ENCODE measurements at places on chromosomes 5 and 9. TPM values are rescaled to one million over a fixed set of nuclear protein-coding genes. Genes with fewer than 3 reads are reported as not detected.

The ARL14EPL gene
- not detected for total RNA-seq

The MRPS30 gene
- 32.0 TPM for total RNA-seq

The ZBED3 gene
- total RNA-seq, result 3.6 TPM

The ADRB2 gene
- 2.8 TPM for total RNA-seq

The PCDHB16 gene
- 0.48 TPM for total RNA-seq

The SEC24A gene
- total RNA-seq, result 17.8 TPM

The GABRG2 gene
- not detected for total RNA-seq

The TAF9 gene
- 49.7 TPM for total RNA-seq

The ZNF366 gene
- 1.1 TPM for total RNA-seq

GRCh38 chr5:2902186-2902585, 150.7 kb upstream of the IRX2 start:
- ATAC-seq, result no peak

GRCh38 chr9:84947412-84947972, 278.0 kb downstream of the NTRK2 start:
- ATAC-seq, result peak; percentile 87

- ATAC-seq, result no peak
Observed at GRCh38 chr9:20217596-20217995, 404.7 kb downstream of the MLLT3 start.

DNA sequence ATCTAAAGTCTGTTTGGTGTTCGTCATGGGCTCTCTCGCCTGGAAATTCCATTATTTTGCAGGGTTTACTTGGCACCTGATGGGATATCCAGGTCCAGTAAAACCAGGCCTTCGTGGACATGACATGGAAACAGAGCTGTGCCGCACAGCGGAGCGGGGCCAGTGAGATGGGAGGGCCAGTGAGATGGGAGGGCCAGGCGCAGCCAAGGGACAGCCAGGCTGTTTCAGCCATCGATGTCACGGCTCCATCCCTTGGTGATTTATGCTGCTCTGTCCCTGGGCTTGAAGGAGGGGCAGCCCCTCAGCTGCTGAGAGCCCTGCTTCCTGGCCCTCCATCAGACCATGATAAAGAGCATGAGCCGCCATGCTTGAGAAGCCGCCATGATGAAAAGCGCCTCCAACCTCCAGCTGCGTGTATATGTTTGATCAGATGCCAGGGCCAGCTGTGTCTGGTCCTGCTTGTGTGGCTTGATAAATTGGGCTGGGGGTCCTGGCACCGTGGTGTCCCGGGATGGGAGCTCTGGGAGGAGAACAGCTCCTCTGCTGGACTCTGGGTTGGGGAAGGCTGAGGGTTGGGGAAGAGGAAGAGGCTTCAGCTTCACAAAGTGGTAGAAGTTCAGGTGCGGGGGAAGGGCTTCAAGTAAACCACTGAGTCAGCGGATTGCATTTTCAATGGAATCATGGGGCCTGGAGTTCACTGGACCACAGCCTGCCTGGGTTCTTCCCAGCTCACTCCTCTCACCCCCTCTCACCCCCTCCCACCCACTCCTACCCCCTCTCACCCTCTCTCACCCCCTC, 6.1 kb upstream of the COL5A1 start:
- no peak for ATAC-seq

GRCh38 chr9:137486545-137487453, 27.7 kb upstream of the NSMF start:
- ATAC-seq, result no peak

GRCh38 chr9:90446200-90446948, 196.2 kb downstream of the DIRAS2 start:
- no peak for ATAC-seq

GRCh38 chr9:134525841-134526583, 115.6 kb upstream of the COL5A1 start:
- ATAC-seq, result no peak

DNA sequence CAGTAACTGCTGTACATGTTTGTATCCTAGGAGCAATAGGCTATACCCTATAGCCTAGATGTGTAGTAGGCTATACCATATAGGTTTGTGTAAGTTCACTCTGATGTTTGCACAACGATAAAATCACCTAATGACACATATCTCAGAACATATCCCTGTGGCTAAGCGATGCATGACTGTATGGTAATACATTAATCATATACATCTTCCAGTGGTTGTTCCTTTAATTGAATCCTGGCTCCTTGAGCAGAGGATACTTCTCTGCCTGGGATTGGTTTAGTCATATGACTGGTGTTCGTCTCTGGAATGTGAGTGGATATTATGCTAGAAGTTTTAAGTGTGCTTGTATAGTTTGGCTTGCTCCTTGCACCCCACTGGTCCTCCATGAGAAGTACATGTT, 425.8 kb downstream of the MAN2A1 start:
- no peak for ATAC-seq

- ATAC-seq, result no peak
Observed at GRCh38 chr9:100219347-100219746, 120.3 kb downstream of the INVS start.

DNA sequence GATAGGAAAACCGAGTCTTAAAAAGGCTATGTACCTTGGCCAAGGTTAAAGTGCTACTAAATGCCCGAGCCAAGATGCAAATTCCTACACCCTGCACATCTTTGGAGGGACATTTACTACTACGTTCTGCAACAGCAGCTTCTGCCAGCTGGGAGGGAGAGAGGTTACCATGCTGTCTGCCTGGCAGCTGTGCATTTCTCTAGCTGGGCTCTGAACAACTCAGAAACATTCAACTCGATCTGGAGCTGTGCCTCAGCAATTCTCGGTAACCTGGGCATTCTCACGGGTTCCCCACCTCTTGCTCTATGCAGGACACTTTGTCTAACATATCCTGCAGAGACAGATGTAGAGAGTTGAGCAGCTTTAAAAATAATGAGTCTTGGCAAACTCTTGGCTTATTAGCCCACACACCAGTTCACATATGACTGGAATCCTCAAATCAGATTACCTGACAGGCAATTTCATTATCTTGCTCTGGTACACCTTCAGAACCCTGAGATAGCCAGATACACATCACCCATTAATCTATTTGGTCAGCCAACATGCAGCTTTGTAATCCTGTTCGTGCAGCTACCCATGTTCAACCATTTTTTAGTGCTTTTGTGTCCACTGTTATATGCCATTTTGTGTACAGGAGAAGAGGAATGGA, 115.8 kb downstream of the EFNA5 start:
- ATAC-seq, result no peak

GRCh38 chr5:66362046-66362445, 217.9 kb downstream of the SREK1 start:
- ATAC-seq, result no peak

DNA sequence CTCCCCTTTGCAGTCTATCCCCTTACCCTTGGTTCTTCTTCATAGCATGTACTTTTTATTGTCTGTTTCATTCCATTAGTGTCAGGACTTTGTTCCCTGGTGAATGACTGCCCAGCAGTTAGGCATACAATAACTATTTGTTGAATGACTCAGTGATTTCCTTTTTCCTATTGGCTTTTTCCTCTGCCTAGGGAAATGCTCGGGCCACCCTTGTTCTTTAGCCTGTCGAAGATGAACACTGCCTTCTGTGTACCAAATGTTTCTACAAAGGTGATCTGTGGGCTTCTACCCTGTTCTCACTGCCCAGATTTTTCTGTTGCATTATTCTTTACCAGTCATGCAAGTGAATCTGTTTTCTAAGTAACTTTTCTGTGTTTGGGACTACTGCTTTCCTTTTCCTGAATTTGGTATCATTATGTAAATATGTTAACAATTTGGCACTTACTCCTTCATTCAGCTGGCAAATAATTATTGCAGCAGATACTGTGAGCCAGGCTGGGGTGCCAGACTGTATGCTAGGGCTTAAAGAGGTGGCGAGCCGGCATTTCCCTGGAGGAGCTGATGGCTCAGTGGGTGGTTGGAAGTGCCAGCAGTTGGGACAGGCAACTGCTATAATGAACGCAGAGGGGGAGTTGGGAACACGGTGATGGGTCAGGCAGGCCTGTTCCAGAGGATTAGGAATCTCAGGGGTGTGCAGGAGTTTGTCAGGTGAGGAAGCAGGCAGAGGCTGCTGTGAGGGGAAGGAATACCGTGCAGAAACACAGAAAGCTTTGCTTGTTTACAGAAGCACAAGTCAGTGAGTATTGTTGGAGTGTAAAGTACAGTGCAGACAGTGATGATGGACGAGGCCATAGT, 30.6 kb downstream of the KDM4C start:
- no peak for ATAC-seq

DNA sequence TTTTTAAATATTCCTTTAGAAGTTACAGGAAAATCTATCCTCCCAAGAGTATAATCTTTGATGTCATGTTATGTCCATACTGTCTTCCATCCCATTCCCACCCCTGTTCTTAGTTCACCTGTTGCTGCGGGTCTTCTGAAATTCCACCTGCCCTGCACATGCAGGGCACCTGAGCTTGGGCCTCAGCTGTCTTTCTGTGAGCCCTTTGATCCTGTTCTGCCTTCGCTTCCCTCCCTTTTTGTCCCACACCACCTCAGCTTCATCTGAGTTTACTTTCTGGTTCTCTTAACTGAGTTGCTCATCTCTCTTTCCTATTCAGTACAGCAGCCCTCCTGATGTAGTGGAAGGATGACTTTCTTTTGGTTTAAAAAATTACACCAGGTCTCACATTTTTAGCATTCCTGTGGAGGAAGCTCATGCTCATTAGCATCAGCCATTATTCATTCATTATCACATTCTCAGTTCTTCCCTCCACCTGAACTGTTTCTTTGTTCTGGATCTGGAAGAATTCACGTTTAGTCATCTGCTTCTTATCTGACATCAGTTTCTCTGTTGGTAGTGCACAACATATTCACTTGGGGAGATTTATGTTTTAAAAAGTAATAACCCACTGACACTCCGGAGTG, 211.0 kb downstream of the ADCY2 start:
- ATAC-seq, result no peak

- ATAC-seq, result peak; percentile 80
Observed at GRCh38 chr9:93003552-93004407, 54.7 kb upstream of the SUSD3 start.

GRCh38 chr9:115134941-115135340, 17.0 kb upstream of the TNC start:
- no peak for ATAC-seq

DNA sequence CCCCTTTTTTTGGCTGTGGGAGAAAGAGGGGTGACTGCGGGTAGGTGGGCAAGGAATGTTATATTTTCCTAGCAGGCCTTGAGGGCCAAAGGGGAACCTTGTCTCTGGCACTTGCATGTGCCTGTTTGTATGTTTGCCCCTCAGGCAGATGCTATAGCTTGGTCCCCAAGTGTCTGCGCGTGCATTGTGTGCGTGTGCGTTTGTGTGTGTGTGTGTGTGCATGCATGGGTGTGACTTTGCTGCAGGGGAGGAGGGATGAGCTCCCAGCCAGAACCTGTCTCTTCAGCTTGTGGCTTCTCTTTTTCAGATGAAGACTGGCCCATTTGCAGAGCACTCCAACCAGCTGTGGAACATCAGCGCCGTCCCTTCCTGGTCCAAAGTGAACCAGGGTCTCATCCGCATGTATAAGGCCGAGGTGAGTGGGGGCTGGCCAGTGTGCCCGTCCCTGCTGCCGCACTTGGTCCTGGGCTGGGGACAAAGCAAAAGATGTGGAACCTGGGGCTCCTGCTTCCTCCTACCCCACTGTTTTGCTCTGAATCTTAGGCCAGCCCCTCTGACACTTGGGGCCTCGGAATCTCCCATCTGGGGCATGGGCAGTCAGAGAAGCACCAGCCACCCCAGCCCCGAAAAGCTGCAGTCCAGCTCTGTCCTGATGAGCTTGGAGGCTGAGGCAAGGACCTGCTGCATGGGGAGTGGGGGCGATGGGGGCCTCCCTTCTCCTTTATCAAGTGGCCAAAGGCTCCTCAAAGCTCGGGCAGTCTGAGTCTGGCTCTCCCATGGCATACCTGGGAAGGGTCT, 31.1 kb downstream of the PTPA start:
- no peak for ATAC-seq

- peak; percentile 60 for ATAC-seq
Observed at GRCh38 chr9:90107040-90107725, 502.4 kb downstream of the GADD45G start.

GRCh38 chr9:16745359-16745758, 125.1 kb downstream of the BNC2 start:
- ATAC-seq, result no peak

DNA sequence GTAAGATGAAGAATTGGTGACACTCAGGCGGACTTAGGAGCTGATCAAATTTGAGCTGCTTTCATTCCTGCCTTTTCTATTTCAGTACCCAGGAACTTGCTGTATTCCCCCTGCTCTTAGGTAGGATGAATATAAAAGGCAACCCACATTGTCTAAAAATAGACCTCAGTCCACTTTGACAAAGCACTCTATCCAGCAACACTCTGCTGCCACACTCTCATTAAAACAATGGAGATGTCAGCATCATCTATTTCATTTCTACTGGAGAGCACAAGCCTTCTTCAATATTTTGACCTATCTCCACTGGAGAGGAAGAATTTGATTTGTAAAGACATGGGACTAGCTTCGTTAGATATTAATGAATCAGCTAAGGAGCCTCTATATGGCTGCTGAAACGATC, 468.4 kb downstream of the PTPRD start:
- no peak for ATAC-seq

DNA sequence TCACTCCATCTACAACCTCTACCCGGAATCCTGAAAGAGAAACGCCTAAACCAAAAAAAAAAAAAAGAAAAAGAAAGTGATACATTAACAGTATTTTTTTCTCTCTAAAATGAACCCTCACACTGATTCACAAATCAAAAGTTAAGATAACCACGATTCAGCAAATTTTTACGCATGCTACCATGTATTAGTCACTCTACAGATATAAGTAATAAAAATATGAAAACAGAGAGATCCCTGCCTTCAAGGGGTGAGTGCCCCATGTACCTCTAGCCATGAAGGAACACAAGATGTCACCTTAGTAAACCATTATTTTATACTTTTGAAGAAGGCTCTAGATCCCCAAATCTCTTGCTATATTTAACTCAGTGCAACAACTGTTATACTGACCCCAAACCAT, 33.4 kb downstream of the CEMIP2 start:
- ATAC-seq, result no peak

DNA sequence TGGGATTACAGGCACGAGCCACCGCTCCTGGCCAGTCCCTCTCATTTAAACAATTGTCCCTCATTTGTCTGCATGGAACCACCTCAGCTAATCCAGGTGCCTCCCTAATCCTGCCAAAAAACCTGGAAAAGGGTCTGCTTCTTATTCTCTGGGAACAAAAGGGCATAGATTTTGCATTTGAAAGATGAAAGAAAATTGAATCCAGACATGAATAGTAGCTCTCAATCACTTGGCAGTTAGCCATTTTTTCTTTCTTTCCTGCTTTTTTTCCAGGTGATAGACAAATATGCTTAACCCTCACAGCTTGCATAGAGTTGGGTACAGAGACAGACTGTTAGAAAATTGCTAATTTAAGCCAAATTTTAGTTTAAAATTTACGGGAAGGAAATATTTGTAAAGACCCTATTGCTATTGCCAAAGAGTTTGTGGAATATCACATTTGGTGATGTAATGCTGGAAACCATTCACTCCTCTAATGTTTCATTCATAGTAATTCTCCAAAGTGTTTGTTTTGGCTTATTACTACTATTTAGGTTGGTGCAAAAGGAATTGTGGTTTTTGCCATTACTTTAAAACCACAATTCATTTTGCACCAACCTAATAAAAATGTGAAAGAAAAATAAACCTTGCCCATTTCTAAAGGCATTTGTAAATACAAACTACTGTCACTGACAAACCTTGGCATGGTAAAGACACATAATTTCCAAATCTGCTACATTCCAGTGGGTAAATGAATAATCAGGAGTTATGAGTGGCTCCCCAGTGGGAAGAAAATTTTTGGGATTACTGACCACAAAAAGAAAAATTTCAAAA, 80.5 kb upstream of the JAK2 start:
- ATAC-seq, result no peak

GRCh38 chr5:154311362-154311761, 120.8 kb downstream of the GALNT10 start:
- no peak for ATAC-seq

Data from esophagus mucosa (tissue), 1 donor.